ENCODE measurements at places on chromosomes 3 and 15. TPM values are rescaled to one million over a fixed set of nuclear protein-coding genes. Genes with fewer than 3 reads are reported as not detected.
A peak's percentile ranks its signal among the peaks of the same experiment; 100 is the strongest.

GRCh38 chr15:63185206-63185605 lies 4.2 kb upstream of the RAB8B start:
- H3K4me1 ChIP-seq, result peaks cover 6% of the 10 kb centered on the region
- H3K36me3 ChIP-seq, result no peaks in the 10 kb centered on the region
- no peak for DNase-seq
- no peak overlapping the region for H3K4me3 ChIP-seq
- H3K27me3 ChIP-seq, result no peaks in the 10 kb centered on the region

DNA sequence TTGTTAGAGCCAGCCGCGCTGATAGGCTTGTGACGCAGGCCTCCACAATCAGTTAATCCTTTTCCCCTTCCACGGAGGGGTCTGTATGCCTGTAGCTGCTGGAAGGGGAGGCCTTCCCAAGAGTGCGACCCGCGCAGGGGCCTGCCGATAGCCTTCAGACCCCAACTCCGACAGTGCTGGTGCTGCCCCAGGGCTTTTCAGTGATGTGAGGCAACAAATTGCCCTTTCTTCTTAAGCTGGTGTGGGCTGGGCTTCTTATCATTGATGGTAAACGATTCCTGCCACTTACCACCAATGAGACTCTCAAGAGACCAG lies 143.4 kb downstream of the CHSY1 start:
- no peak overlapping the region for H3K4me3 ChIP-seq
- no peaks in the 10 kb centered on the region for H3K4me1 ChIP-seq
- H3K27me3 ChIP-seq, result no peaks in the 10 kb centered on the region
- DNase-seq, result no peak

GRCh38 chr3:174002543-174002942 lies 605.0 kb downstream of the NLGN1 start:
- DNase-seq, result no peak
- no peaks in the 10 kb centered on the region for H3K4me1 ChIP-seq
- H3K27ac ChIP-seq, result no peak overlapping the region
- no peak overlapping the region for H3K4me3 ChIP-seq
- H3K36me3 ChIP-seq, result no peaks in the 10 kb centered on the region

GRCh38 chr3:43649365-43649968 lies 27.7 kb upstream of the ANO10 start:
- no peak overlapping the region for H3K27ac ChIP-seq
- H3K27me3 ChIP-seq, result no peaks in the 10 kb centered on the region
- no peaks in the 10 kb centered on the region for H3K36me3 ChIP-seq
- H3K4me3 ChIP-seq, result peak overlapping the region; percentile 58

- no peak overlapping the region for H3K27ac ChIP-seq
- no peaks in the 10 kb centered on the region for H3K36me3 ChIP-seq
- no peak for DNase-seq
- no peaks in the 10 kb centered on the region for H3K27me3 ChIP-seq
- no peaks in the 10 kb centered on the region for H3K4me1 ChIP-seq
Measured at GRCh38 chr3:130386604-130387263, 41.3 kb downstream of the COL6A5 start.

DNA sequence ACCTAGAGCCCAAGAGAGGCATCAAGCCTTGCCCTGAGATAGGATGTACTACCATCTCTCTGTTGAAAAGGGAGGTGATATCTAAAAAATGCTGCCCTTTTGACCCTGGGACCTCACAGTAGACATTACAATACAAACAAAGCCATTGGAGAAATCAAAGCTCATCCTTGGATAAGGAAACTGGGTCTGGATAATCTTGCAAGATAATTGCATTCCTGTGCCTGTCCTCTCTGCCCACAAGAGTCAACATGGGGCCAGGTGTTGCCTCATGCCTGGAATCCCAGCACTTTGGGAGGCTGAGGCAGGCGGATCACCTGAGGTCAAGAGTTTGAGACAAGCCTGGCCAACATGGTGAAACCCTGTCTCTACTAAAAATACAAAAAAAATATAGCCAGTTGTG lies 57.3 kb upstream of the DLG1 start:
- no peaks in the 10 kb centered on the region for H3K36me3 ChIP-seq
- DNase-seq, result no peak
- no peaks in the 10 kb centered on the region for H3K27me3 ChIP-seq
- H3K4me3 ChIP-seq, result no peak overlapping the region

- peak; percentile 78 for DNase-seq
- H3K36me3 ChIP-seq, result peaks cover 2% of the 10 kb centered on the region
- H3K27ac ChIP-seq, result peak overlapping the region; percentile 72
- peaks cover 44% of the 10 kb centered on the region for H3K4me1 ChIP-seq
- H3K27me3 ChIP-seq, result no peaks in the 10 kb centered on the region
Measured at GRCh38 chr3:47989981-47990440, 26.2 kb downstream of the MAP4 start.

DNA sequence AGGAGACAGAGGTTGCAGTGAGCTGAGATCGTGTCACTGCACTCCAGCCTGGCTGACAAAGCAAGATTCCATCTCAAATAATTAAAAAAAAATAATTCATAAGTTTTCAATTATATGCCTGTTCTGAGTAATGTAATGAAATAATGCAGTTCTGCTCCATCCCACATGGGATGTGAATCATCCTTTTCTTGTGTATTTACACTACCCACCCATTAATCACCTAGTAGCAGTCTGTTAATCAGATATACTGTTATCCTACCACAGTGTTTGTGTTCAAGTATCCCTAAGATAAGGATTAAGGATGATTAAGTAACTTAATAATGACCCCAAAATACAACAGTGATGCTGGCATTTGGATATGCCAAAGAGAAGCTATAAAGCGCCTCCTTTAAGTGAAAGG lies 38.8 kb downstream of the PIGB start:
- no peak for DNase-seq
- no peaks in the 10 kb centered on the region for H3K4me1 ChIP-seq
- no peak overlapping the region for H3K4me3 ChIP-seq
- no peak overlapping the region for H3K27ac ChIP-seq
- H3K27me3 ChIP-seq, result no peaks in the 10 kb centered on the region

DNA sequence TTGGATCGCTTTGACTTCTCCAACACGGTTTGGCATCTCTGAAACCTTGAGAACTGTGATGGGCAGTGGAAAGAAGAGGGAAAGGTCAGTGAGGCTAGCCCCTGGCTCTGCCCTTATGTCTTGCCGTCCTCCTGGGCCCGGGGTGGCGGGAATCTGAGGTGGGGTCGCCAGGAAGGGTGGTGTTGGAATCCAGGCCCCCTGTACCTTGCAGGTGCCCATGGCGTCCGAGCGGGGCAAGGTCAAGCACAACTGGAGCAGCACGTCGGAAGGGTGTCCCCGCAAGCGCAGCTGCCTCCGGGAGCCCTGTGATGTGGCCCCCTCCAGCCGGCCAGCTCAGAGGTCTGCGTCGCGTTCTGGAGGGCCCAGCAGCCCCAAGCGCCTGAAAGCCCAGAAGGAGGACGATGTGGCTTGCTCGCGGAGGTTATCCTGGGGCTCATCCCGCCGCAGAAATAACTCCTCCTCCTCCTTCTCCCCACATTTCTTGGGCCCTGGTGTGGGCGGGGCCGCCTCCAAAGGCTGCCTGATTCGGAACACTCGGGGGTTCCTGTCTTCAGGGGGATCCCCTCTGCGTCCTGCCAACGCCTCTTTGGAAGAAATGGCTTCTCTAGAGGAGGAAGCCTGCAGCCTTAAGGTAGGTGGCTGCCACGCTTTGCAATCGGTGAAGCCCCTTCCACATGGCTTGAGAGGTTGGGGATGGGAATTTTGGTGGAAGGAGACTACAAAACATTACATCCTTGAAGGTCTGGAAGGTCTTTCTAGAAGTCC lies 907 bp downstream of the TATDN2 start:
- no peaks in the 10 kb centered on the region for H3K27me3 ChIP-seq
- no peaks in the 10 kb centered on the region for H3K36me3 ChIP-seq
- H3K4me1 ChIP-seq, result peaks cover 13% of the 10 kb centered on the region
- H3K27ac ChIP-seq, result peak overlapping the region; percentile 96

DNA sequence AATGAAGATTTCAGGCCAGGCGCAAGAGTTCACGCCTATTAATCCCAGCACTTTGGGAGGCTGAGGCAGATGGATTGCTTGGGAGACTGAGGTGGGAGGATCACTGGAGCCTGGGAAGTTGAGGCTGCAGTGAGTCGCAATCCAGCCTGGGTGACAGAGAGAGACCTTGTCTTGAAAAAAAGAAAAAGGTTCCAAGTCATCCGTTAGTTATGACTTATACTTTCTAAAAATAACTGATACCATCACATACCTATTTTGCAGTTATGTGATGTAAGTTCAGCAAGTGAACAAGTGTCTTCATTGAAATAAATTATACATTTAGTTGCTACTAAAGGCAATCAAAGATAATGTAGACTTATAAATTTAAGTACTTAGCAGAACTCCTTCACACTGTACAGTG lies 22.1 kb downstream of the CLPX start:
- peak overlapping the region; percentile 8 for H3K4me3 ChIP-seq
- H3K36me3 ChIP-seq, result peaks cover 6% of the 10 kb centered on the region
- H3K4me1 ChIP-seq, result peaks cover 19% of the 10 kb centered on the region
- no peaks in the 10 kb centered on the region for H3K27me3 ChIP-seq
- peak overlapping the region; percentile 77 for H3K27ac ChIP-seq

GRCh38 chr15:31050953-31051352 lies 50.6 kb downstream of the TRPM1 start:
- no peak overlapping the region for H3K4me3 ChIP-seq
- H3K36me3 ChIP-seq, result no peaks in the 10 kb centered on the region
- H3K27ac ChIP-seq, result no peak overlapping the region
- DNase-seq, result no peak
- H3K4me1 ChIP-seq, result no peaks in the 10 kb centered on the region

DNA sequence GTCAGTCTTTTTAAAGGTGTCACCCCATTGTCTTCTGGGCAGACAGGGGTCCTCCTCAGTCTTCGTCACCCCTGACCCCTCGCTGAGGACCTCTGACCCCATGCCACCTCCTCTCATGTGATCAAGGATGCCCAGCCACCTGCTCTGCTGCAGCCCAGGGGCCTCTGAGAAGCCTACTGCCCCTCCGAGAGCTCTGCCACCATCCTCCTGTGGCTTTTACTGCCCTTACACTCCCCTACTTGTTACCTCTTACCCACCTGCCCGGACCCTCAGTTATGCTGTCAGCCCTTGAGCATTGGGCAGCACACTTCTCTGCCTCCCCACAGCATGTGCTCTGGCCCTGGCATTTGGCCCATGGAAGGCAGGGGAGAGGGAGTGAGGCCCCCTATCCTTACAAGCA lies 123.2 kb downstream of the LRRK1 start:
- H3K36me3 ChIP-seq, result no peaks in the 10 kb centered on the region
- DNase-seq, result no peak
- no peaks in the 10 kb centered on the region for H3K27me3 ChIP-seq
- H3K4me1 ChIP-seq, result no peaks in the 10 kb centered on the region
- no peak overlapping the region for H3K4me3 ChIP-seq

DNA sequence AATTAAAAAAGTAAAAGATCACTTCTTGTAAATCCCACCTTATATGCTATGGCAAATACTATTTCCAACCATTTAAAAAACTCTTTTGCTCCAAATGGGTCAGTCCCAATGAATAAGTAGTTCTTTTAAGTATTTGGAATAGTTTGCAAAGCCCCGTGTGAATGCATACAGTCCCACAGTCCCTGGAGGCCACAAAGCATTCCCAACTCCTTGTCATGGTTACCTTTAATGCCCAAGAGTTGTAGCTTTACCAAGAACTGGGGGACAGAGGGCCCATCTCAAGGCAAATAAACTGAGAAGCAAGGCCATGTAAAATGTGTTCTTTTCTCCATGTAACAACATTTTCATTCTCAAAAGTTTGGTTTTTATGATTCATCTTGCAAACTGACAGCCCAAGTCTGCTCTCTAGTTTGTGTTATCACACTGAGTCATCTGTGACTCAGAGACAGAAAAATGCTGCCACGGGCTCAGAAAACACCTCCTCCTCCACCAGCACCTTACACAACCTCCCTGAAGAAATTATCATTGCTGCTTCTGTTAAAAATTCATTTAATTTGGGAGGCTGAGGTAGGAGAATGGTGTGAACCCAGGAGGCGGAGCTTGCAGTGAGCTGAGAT lies 336.2 kb downstream of the ERC2 start:
- H3K27ac ChIP-seq, result no peak overlapping the region
- no peak overlapping the region for H3K4me3 ChIP-seq
- no peak for DNase-seq
- H3K36me3 ChIP-seq, result no peaks in the 10 kb centered on the region
- H3K4me1 ChIP-seq, result no peaks in the 10 kb centered on the region

The HGD gene
- not detected for total RNA-seq

The NANOGP8 gene
- total RNA-seq, result 0.27 TPM

The EXD1 gene
- not detected for total RNA-seq

The CCDC39 gene
- 0.80 TPM for total RNA-seq

The ROPN1B gene
- 0.39 TPM for total RNA-seq

The COPG1 gene
- 60.8 TPM for total RNA-seq

The GOLGA8K gene
- 0.22 TPM for total RNA-seq

The CCR9 gene
- total RNA-seq, result not detected

All from psoas muscle (tissue), 8 donors.